ENCODE measurements at places on chromosomes 12 and 14.

GRCh38 chr12:33876618-33877017 lies 145.7 kb upstream of the ALG10 start:
- DNase-seq = no peak

DNA sequence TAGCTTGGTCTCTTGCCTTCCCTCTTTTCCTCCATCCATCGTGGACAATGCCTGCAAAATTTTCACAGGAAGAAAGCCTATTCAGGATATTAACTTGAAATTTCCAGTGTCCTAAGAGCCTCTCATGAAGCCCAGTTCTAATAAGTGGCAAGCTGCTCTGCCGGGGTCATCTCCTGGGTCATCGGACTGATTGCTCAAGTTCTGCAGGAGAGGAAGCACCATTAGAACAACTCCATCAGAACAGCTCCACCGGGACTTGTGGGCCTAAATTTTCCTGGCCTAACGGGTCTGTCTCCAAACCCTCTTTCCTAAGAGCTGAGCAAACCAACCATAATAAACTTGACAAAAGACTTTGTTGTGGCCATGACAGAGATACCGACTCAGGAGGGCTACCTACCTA lies 13.9 kb downstream of the ERG28 start:
- no peak for DNase-seq

DNA sequence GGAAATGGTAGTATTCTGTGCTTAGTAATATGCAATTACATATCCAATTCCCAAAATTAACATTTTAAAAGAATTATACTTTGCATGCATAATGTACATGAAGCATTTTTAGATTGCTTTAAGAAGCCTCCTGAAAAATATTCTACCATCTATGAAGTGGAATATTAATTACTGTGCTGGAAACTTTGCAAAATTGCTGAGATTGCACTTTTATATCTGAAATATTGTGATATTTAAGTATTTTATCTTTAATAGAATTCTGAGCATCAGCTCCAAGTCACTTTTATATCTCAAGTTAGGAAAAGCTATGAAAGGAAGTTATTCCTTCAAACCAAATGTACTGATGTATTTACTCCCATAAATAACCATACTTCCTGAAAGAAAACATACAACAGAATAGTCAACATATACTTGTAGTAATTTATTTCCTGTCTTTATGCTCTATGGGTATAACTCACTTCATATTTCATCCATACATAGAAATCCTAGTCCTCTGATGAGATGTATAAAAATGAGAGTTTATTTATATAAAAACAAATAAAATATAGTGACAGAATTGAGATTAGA lies 152.7 kb downstream of the PLEKHA5 start:
- no peak for DNase-seq

DNA sequence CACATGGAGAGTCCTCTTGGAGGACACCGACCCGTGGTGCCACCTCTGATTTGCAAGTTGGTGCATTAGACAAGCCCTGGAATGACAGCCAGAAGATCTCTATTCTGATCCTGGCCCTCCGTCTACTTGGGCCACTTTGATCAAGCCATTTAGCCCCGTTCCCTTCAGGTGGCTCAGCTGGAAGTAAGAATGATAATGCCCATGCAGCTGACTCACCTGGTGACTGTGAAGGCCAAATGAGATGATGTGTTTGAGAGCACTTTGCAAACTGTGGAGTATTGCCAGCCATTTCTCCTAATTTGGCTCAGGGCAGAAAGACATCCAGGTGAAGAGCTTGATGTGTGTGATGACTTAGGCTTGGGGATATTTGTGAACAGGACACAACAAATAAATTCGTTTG lies 165.9 kb downstream of the ETV6 start:
- DNase-seq = no peak
